ENCODE measurements at places on chromosomes 16 and 17.

DNA sequence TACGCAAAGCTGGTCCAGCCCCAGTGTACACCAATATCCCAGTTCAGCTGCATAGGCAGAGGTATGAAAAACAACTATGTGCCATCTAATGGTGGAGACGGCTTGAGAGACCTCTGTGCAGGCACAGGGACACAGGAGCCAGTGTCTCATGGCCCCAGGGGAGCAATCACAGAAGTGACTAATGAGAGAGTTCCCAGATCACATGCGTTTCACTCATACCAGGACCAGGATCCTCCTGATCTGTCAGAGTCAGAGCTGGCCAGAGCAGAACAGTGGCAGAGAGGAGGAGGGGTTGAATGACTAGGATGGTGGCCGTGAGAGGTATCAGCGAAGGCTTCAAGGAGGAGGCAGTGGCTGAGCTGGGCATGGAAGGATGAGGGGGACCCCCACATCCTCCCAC, 41.1 kb downstream of the TMEM132E start:
- DNase-seq: no peak

DNA sequence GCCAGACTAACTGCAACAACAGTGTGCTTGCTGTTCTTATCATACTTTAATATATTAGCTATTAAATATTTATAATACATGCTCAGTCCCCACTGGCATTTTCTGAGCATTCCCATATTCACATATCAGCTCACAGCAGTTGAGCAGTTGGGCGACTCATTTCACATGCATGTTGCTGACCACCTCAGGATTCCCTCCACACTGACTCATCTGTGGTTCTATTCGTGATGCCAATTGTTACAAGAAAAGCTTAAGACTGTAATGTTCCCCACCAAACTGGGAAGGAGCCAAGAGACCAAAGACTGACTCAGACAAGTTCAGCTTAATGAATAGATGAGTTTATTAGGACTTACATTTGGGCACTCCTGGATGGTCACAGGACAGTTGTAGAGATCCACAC, 100.3 kb upstream of the KIF2B start:
- peak; percentile 0 for DNase-seq

DNA sequence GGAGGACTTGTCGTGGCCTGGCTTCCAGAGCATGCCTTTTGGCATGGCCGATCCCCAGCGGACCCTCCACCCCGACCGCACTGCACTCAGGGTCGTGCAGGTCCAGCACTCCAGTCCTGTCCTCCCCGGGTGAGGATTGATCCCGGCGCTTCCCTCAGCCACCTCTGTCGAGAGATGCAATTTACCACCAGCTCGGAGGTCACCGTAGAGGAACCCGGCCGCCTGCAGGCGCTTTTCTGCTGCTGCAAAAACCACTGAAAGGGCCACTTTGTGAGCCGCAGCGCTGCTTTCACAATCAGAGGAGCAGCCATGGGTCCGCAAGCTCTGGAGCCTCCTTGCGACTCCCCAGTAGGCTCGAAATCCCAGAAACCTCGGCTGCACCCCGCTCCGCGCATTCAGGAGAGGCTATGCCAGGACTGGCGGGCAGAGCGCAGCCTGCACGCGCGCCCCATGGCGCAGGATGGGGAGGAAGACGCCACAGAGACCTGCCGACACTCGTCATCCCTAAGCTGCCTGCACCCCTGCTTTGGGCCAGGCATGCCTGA, 134.2 kb downstream of the HS3ST2 start:
- no peak for DNase-seq

- DNase-seq: no peak
Measured at GRCh38 chr17:44549686-44550085, 7.6 kb upstream of the FZD2 start.

- no peak for DNase-seq
Measured at GRCh38 chr16:30559690-30560089, 1.5 kb upstream of the ZNF764 start.

- DNase-seq: no peak
Measured at GRCh38 chr17:80962356-80963329, 29.0 kb upstream of the CHMP6 start.

- DNase-seq: no peak
Measured at GRCh38 chr16:11300560-11300892, 19.4 kb upstream of the PRM1 start.

GRCh38 chr17:48056246-48056745, 8.1 kb downstream of the NFE2L1 start:
- no peak for DNase-seq

GRCh38 chr16:278863-279366, 1.5 kb upstream of the ARHGDIG start:
- DNase-seq: peak; percentile 2

GRCh38 chr17:35586569-35587073, 501 bp upstream of the AP2B1 start:
- no peak for DNase-seq

DNA sequence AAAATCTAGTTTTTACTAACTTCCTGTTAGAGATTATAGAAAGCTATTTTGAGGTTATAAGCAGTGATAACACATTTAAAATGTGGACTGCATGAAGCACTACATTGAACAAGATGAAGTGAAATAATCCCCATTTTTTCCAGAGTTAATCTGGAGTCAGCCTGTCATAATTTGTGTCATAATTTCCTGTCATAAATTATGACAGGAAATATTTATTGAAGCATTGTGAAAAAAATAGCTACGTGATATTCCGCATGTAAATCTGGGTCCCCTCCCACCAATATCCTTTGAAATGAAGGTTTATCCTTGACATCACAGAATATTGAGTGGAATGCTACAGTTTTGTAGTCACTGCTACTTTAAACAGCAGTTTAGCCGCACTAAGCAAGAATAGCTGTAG, 40.1 kb downstream of the OMG start:
- DNase-seq: no peak

DNA sequence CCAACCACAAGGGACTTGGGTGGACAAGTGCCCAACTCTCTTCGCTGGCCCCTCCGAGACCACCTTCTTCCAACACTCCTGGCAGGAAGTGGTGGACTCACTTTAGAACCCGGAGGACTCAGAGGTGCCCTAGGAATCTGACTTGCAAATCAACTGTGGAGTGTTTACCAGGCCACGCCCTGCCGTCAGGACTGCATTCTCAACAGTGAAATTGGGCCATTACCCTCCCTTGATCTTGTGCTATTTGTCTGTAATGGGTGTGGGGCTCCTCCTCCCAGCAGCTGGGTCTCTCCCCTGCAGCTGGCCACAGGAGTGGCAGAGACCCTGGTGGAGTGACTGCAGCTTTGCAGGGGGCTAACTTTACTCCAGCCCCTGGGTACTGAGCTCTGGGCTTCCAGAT, 212.2 kb upstream of the RPL38 start:
- no peak for DNase-seq

DNA sequence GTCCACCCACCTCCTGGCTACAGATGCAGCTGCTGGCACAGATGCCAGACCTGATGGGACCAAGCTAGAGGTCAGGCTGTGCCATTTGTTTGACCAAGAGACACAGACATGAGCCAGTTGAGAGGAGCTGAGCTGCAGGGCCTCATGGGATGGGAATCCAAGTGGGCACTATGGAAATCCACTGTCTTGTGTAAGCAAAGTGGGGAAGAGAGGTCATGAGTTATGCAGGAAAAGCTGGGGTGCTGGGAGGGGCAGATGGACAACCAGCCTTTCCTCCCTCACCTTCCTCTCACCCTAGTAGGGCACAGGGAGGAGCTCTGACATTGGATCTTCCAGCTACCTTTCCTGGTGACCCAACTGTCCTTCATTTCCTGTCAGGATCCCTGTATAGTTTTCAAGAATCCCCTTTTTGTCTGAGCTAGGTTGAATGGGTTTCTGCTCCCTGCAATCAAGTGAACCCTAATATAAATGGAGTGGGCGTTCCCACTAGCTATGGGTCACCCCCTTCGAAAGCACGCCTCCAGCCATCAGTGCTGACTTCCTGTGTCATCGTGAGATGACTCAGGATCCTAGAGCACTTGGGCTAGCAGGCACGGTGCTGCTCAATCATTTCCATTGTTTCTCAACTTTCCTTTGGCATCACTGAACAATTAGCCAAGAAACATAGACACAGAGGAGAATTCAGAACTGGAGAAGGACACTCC, 13.6 kb downstream of the ATPAF2 start:
- no peak for DNase-seq

- no peak for DNase-seq
Measured at GRCh38 chr17:44828919-44829522, 1.1 kb downstream of the GJC1 start.

- DNase-seq: no peak
Measured at GRCh38 chr17:57665696-57666095, 79.4 kb downstream of the CCDC182 start.

- no peak for DNase-seq
Measured at GRCh38 chr16:7597677-7598076, 265.0 kb downstream of the RBFOX1 start.

DNA sequence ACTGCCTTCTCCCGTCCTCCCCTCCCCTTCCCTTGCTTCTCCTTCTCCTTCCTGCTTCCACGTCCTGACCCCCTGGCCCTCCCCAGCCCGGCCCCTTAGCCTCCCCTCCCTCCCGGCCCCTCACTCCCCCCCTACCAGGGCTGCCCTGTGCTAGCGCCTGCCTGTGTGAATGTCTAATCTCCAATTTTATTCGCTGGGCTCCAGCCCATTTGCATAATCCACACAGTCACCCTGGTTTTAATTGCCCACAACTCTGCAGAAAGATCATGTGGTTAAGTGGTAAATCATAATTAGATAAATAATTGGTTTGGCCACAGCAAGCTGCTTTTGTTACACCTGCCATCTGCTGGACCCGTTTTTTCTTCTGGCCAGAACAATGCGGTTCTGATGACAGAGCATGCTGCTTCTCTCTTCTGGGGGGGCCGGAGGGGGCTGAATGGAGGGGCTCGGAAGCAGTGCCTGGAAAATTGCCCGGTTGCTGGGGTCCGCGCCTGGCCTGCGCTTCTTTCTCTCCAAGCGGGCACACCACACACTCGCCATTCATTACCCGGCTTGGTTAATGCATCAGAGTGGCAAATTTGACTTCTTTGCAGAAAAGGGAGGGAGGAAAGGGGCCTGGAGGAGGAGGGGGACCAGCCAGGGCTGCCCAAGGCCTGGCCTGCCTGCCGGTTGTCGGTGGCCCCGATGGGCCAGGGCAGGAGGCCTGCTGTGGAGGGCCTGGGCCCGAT, 19.5 kb upstream of the GSE1 start:
- no peak for DNase-seq

- DNase-seq: no peak
Measured at GRCh38 chr16:52489894-52490293, 57.0 kb downstream of the TOX3 start.

DNA sequence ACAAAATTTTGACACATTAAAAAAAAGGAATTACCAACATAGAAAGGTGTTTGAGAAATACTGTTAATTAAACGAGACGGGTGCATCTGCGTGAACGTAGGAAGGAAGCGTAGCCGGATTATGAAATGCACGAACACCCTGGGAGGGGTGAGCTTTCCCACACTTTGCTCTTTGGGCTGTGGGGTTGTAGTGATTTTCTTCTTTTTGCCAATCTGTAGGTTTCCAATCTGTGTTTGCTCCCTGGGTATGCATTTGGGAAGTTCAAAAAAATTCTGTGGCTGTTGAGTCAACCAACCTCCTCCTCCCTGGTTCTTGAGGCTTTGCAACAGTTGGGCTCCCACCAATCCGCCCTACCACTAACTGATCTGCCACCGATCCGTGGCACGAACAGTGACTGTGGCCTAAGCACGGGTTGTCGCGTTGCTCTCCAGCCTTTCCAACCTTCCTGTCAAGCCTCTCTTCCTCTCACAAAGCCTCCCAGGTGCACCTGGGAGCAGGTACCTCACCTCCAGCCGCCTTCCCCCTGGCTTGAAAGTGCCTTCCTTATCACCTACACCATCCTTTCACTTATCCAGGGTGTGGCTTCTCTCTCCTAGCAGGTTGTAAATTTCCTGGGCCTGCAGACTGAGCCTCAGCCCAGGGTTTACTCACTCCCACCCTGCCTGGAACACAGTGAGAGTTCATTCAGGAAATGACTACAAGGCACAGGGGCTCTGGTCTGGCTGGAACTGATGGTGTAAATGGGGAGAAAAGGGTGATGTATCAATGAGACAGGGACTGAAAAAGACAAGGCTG, 16.6 kb downstream of the RTN4RL1 start:
- DNase-seq: no peak

DNA sequence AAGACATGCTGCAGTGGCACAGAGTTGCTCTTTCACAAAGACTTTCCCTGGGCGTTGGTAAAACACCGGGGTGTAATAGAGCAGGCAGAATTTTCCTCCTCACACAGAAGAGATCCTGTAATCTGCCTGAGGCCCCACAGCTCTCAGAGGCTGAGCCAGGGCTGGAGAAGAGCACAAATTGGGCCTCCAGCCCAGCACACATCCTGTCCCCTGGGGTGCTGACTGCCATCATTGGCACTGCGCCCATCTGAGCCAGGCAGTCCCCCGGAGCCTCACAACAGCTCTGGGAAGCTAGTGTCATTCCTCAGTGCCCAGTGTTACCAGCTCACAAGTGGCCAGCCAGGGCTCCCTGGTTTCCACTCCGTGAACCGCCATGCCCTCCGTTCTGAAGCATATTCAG, 119.4 kb downstream of the SOCS1 start:
- no peak for DNase-seq

GRCh38 chr17:40068917-40069750, 6.4 kb downstream of the THRA start:
- peak; percentile 60 for DNase-seq

GRCh38 chr16:2933701-2934100, 22.0 kb downstream of the FLYWCH1 start:
- DNase-seq: no peak

DNA sequence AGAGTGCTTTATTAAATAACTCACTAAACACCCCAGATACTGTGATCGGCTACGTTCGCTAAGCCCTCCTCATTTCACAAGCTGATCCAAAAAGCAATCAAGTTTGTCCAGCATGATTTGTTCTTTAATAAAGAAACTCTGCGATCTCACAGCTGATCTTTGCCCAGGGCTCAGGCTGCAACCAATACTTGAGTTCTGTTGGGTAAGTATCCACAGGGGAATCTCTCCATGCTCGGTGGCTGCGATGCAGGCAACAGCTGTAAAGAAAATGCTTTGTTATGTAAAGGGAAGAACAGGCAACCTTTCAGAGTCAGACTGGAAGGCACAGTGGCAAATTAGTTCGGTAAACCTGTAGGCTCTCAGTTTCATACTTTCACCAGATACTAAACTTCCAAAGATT, 67.5 kb downstream of the SHISA6 start:
- DNase-seq: no peak

DNA sequence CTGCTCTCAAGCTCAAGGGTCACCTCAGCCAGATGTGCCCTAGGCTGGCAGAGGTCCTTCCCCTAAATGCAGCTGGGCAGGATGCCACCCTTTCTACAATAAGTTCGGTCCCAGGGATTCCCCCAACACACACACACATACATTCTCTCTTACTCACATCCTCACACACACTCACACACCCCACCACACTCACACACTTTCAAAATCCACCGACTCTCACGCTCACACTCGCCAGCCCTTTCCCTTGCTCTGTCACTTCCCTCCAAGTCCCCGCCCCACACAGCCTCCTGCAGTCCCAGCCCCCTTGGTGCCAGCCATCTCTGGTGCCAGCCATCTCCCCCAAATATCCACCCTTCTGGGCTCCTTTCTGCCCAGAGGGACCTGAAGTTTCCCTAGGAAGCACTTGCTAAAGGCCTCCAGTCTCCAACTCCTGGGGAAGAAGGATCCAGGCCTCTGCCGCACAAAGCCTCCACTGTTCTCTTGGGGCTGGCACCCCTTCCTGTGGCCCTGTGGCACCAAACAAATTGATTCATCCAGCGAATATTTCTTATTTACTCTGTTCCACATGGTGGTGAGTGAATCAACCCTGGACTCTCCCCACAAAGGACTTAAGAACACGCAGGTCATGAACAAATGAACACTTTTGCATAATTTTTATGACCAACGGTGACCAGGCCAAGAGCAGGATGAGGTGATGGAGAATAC, 3.8 kb upstream of the USP36 start:
- DNase-seq: no peak
